Activated T-helper 1 cell treated with anti-CD3 and anti-CD28 coated beads, Interleukin-2, amount 50 U/mL, for 16 hours (primary cell): ENCODE measurements at places on chromosomes 5 and 9.

DNA sequence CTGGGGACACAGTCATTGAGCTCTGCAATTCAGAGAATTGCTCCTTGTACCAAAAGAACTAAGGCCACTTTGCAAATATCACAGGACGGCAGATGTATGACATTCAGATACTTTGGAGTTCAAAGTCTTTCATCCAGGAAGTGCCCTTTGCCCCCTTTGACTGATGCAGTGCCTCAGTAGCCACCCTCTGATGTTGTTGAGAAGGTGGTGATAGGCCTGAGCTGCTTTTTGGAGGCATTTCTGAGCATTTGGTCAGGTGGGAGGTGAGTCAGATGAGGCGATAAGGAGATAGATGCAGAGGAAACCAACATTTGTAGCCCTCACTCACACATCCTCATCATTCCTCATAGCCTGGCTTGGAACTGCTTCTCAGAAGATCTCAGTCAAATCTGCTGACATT is 63.4 kb downstream of the ANGPTL2 start:
- no peak for DNase-seq

GRCh38 chr5:98513380-98513779 is 260.1 kb upstream of the RGMB start:
- DNase-seq, result no peak

GRCh38 chr9:1918622-1919021 is 96.5 kb upstream of the SMARCA2 start:
- no peak for DNase-seq

DNA sequence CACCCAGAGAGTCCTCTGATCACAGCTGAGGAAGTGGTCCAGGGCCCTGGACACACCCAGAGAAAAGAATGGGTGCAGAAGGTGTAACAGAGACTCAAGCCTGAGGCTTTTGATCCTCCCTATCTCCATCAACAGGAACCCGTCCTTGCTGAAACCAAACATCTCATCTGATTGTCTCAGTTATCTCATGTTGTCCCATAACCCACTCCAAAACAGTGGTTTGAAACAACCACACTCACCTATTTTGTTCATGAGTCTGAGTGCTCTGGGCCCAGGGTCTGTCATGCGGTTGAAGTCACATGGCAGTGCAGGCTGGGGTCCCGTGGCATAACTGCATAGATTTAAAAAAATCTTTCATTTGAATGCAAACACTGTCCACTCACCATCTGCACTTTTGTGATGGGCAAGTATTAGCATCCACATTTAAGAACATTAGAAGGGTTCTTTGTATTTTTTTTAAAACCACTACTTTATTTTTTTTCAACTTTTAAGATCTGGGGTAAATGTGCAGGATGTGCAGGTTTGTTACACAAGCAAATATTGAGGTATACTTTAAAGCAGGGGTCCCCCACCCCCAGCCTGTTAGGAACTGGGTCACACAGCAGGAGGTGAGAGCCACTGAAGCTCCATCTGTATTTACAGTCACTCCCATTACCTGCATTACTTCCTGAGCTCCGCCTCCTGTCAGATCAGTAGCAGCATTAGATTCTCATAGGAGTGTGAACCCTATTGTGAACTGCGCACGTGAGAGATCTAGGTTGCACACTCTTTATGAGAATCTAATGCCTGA is 255.8 kb downstream of the ROR2 start:
- no peak for DNase-seq

- no peak for DNase-seq
Observed at GRCh38 chr5:74303578-74303977, 336.9 kb downstream of the ENC1 start.
